ENCODE measurements at places on chromosomes 7 and 10.

DNA sequence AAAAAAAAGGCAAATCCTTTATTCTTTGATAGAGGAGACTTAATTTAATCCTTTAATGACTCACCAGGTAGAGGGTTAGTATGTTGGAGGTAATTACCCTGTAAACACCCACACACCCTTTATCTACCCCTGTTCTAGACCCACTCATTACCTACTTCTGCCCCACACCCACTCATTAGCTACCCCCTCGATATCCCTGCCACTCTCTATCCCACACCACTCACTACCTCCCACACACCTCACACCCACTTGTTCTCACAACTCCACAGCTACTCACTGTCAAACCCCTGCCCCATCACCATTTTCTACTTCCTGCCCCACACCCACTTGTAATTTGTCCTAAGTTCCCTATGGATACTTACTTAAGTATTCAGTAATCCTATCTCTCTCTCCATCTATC lies 49.7 kb downstream of the SEC61G start:
- no peak for DNase-seq

DNA sequence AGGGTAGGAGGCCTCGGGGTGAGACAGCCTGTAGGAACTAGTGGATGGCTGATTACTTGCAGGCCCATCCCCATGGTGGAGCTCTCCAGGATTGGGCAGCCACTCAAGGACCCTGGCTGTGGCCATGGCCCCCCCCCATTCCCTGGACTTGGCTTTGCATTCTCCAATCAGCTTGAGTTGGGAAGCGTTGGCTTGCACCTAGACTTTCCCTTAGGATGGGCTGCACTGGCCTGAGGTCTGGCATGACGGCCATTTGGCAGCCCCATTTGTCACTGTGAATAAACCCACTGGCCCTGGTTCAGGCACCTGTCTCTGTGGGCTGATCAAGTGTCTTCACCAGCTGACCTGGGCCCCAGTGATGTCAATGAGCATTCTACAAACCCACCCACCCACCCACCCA lies 41.4 kb downstream of the RAMP3 start:
- DNase-seq, result no peak

GRCh38 chr7:129553899-129554461 lies 51.6 kb downstream of the SMKR1 start:
- peak; percentile 85 for DNase-seq

- DNase-seq, result no peak
Observed at GRCh38 chr7:157644946-157645345, 308.1 kb downstream of the DNAJB6 start.

- no peak for DNase-seq
Observed at GRCh38 chr7:28037220-28038010, 143.2 kb downstream of the JAZF1 start.

DNA sequence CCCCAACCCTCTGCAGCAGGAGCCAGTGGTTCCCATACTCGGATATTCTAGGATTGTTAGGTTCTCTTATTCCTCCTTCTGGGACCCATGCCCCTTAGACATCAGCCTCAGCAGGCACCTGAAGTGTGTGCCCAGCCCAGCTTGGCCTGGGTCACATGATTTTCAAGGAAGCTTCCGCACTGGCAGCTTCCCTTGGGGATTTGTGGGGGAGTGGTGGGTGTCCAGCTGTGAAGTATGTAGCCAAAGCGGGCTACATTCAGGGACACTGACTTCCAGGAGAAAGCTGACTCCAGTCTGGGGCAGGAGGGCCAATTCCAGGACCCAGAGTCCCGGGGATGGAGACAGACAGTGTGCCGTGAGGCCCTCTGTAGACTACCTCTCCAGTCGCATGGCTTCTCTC lies 1.3 kb downstream of the LDB1 start:
- no peak for DNase-seq

GRCh38 chr7:66418537-66418936 lies 210.1 kb upstream of the KCTD7 start:
- DNase-seq, result no peak

GRCh38 chr7:98312201-98312600 lies 30.7 kb downstream of the BRI3 start:
- no peak for DNase-seq

DNA sequence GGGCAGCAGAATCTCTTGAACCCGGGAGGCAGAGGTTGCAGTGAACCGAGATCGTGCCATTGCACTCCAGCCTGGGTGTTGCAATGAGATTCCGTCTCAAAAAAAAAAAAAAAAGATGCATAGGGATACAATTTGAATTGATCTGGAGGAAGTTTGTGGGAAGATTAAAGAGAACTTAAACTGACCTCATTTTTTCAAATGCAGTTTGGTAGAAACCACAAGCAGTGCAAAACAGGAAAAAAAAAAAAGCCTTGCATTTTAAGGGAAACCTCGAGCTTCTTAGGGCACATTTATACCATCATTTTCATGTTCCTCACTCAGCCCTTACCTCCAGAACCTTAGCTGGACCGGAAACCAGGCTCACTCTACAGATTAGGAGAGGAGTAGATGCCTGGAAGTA lies 2.8 kb downstream of the KCTD7 start:
- no peak for DNase-seq

DNA sequence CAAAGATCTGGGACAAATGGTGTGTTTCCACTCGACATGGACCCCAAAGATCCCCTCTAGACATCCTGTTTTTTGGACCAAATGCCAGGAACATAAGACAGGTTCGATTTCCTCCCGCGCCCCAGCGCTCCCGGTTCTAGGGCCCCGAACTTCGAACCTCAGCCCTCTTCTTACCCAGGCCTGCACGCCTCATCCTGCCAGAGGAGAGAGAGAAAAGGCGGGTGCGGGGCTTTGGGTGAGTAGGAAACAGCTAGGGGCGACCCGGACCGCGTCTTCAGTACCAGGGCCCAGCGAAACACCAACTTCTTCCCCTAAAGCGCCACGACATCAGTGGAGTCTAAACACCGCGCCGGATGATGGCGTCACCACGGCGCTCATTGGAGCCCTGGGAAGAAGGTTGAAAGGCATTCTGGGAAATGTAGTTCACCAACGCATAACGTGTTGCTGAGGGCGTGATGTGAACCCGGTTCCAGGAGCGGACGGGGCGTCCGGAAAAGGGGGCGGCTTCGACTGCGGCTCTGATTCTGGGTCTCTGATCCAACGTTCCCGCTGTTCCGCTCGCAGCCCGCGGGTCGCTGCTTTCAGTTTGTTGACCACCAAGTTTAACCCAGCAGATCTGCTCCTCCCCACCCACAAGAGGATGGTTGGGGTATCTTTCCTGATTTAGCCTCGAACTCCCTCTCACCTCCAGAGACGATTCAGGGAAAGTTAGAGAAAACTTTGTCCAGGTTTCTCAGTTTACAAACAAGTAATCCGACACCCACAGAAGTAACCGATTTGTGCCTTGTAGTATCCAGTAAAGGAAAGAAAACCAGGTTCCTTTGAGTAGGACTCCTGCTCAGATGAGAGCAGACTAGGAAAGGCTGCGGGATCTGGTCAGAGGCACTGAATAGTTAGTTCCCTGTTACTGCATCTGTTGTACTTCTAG lies at the start of gene BET1:
Gene BET1, minus strand, starts transcription at position 332 of the 928 bp plus-strand sequence. Its CDS starts 139 bp downstream, at position 193.
- DNase-seq, result peak; percentile 83

DNA sequence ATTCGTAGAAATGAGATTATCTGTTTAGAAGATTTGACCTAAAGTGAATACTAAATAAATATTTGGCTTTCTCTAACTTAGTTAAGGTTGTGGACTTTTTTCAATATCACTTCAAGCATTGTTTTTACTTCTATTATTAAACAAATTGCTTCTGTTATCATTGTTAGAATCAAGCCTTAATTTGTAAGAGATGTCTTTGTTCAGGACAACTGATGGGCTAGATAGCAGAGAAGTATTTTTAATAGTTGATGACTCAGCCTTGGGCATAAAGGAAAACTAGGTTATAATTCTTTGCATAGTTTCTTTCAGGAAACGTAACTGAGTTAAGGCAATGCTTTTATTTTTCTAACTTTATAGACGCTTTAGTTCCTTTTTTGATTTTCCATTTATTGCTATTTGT lies 128.8 kb upstream of the SMIM30 start:
- DNase-seq, result no peak

DNA sequence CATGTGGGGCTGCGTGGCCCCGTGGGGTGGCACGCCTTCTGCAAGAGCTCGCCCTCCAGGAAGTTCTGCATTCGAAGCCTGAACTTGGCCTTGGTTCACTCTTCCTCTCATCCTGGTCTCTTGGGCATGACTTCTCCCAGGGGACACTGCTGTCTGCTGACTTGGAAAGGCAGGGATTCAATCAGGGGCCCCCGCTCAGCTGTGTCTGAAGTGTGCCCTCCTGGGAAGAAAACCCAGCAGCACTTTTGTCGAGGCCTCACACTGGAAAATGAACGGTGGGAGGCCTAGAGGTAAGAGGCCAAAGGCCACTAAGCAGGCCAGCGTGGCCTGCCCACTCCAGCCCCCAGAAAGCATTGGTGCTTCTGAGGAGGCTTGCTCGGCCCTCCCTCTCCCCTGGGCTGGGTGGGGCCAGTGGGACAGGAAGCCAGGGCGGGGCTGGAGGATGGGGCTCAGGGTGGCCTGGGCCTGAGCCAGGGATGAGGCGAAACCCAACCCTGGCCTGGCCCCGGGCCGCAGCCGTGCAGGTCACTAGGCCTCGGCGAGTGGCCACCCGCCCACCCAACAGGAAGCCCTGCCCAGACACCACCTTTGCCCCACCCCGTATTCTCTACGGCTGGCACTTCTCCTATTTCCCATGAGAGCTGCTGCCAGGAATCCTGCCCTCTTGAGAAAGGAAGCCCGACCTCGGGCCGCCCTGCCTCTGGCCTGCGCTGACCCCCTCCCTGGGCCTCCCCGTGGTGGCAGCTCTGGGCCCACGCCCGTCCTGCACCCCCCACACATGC lies 81.1 kb downstream of the ZMIZ1 start:
- DNase-seq, result peak; percentile 27

GRCh38 chr10:89251409-89252224 lies at the start of gene LIPA:
TSS of gene LIPA (minus strand) at chr10:89251775. CDS start at chr10:89247648, 4,127 bp downstream.
- DNase-seq, result peak; percentile 92

GRCh38 chr10:84026821-84027257 lies 112.5 kb upstream of the GHITM start:
- no peak for DNase-seq

DNA sequence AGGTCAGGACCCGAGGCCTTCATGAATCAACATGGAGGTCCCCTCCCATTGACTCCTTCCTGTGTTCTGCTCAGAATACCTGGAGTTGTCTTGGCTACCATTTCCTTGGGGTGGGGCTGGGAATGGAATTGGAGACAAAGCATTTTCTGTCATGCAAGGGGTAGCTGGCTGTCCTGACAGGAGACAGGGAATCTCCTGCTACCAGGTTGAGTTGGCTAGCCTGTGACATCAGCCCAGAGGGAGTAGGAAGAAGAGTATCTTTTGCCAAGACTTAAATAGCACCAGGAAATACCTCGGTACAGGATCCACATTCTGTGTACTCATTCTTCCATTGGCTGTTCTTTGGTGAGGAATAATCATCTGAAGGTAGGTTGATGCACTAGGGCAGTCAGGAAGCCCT lies 4.9 kb downstream of the ZDHHC16 start:
- no peak for DNase-seq

DNA sequence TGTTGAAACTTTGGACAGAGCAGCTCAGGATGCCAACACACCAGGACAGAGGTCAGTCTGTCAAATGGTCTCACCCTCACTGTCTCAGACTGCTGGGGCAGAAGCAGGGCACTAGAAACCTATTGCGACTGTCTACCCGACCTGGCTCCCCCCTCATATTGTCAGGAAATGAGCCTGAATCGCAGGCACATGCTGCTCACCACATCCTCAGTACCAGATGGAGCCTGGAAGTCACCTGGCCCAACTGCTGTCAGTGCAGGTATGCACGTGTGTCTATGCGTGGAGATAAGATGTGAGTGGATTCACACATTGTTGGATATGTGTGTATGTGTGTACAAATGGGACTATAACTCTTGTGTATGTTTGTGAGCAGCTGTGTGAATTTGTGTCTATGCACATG lies 3.2 kb upstream of the CDHR1 start:
- DNase-seq, result no peak

GRCh38 chr10:44891721-44892120 lies 19.4 kb upstream of the TMEM72 start:
- DNase-seq, result no peak

DNA sequence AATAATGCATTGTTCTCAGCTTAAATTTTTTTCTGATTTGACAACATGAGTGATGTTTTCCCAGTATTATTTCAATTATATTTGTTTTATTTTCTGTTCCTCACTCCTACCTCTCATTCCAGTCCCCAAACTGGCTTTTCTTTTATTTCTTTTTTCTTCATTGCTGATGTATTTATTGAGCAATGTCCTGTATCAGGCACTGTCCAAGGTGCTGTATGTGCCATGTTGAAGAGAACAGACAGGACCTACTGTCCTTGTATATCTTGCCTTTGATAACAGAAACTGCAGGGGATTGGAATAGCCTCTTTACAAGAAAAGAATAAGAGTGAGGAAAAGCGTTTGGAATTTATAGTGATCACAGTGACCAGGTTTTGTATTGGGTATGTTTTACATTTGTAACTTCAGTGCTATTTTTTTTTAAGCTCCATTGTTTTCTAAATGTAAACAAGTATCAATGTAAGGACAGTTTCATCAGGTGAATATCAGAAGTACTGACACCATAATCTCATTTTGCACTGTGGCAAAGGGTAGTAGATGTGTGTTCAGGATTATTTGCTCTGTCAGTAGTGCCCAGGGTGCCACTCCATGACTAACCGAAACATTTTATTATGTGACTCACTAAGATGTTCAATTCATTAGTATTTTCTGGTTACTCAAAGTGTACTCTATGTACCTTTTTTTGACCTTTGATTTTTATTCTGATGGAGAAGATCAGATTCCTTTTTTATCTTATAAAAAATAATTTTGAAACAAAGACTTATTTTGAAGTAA lies 15.6 kb upstream of the CLDN12 start:
- no peak for DNase-seq

GRCh38 chr7:94590526-94591162 lies 65.3 kb downstream of the SGCE start:
- DNase-seq, result no peak

- DNase-seq, result no peak
Observed at GRCh38 chr10:34432589-34432988, 382.5 kb downstream of the PARD3 start.

GRCh38 chr10:13684806-13685482 lies 98.2 kb downstream of the PRPF18 start:
- no peak for DNase-seq

GRCh38 chr10:99506416-99506815 lies 26.3 kb upstream of the NKX2-3 start:
- no peak for DNase-seq

DNA sequence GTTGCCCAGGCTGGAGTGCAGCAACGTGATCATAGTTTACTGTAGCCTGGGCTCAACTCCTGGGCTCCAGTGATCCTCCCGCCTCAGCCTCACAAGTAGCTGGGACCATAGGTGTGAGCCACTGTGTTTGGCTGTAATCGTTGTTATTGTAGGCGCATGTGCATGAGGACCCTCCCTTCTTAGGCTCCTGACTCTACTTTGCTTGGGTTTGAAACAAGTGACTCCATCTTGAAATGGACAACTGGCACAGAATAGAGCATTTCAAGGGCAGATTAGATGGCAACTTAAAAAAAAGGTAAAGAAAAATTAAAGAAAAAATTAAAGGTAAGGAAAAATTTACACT lies 15.4 kb upstream of the GIMAP8 start:
- DNase-seq, result no peak

- no peak for DNase-seq
Observed at GRCh38 chr10:31867646-31868045, 61.0 kb downstream of the ARHGAP12 start.

GRCh38 chr10:69801434-69802315 lies at the start of gene COL13A1:
TSS of gene COL13A1 (plus strand) at chr10:69801906. CDS start at chr10:69802424, 518 bp downstream.
- DNase-seq, result no peak

- DNase-seq, result no peak
Observed at GRCh38 chr10:59287587-59288255, 74.6 kb downstream of the FAM13C start.

All from SHP77 (cell line).